Left cardiac atrium (tissue), 4 donors: ENCODE measurements at places on chromosomes 3 and 15.

DNA sequence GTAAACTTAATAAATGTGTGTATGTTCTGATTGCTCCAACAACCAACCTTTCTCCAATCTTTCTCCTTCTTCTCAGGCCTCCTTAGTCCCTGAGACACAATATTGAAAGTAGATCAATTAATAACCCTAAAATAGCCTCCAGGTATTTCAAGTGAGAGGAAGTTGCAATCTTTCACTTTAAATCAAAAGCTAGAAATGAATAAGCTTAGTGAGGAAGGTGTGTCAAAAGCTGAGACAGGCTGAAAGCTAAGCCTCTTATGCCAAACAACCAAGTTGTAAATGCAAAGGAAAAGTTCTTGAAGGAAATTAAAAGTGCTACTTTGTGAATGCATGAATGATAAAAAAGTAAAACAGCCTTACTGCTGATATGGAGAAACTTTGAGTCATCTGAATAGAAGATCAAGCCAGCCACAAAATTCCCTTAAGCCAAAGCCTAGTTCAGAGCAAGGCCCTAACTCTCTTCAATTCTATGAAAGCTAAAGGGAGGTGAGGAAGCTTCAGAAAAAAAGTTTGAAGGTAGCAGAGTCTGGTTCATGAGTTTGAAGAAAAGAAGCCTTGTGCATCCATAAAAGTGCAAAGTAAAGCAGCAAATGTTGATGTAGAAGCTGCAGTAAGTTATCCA, 38.6 kb downstream of the CCDC80 start:
- no peak for DNase-seq

GRCh38 chr3:33505027-33505426, 64.8 kb upstream of the UBP1 start:
- no peak for DNase-seq

DNA sequence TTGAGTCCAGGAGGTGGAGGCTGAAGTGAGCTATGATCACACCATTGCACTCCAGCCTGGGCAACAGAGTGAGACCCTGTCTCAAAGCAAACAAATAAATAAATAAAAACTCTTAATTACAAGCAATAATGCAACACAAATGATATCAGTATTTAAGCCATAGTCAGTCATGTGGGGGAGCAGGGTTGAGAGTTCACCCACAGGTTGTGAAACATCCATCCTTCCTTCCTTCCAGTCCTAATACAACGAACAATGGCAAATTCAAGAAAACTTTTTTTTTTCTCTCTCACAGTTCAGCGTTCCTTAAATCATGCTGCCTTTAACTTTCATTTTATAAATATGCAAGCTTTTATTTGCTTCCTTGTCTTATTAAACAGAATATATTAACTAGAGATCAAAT, 24.1 kb downstream of the ZNF592 start:
- DNase-seq: no peak

DNA sequence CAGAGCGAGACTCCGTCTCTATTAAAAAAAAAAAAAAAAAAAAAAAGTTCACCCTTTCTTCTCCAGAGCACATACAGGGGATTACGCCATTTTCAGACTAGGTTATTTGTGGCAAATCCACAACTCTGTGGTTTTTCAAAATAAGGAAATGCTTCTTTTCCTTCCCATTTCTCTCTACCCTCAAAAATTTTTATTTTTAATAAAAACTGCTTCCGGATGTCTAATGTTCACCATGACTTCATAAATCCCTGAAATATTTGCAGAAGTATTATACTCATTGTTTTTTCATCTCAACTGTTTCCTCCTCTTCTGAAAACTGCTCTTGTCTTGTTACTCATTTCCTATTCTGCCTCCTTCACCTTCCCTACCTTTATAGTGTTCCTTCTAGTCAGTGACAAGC, 45.0 kb upstream of the SLC12A8 start:
- no peak for DNase-seq

GRCh38 chr3:172142051-172142863, 102.9 kb downstream of the FNDC3B start:
- DNase-seq: no peak

GRCh38 chr3:61573441-61573840, 12.1 kb downstream of the PTPRG start:
- no peak for DNase-seq

- DNase-seq: no peak
Observed at GRCh38 chr15:37124331-37124730, 24.0 kb upstream of the MEIS2 start.

DNA sequence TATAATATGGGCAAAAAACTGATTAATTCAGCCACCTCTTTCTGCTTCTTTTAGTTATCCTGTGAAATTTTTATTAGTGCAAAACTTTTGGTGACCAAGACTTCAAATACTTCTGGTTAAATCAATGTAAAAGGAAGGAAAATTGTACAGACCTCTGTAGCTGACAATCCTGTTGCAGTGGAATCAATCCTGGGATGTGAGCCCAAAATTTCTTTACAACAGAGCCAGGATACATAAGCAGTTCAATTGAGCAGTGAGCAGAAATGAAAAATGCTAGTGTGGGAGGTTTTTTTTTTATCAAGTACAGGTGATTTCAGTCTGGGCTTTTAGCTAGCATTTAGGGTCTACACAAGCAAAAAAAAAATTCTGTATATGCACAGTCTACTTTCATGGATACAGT, 398.0 kb downstream of the OTOL1 start:
- DNase-seq: no peak

- no peak for DNase-seq
Observed at GRCh38 chr15:43509660-43510199, 7.7 kb upstream of the MAP1A start.

GRCh38 chr3:170542704-170543103, 43.2 kb downstream of the SLC7A14 start:
- DNase-seq: no peak

GRCh38 chr15:74723754-74724334, 1.5 kb downstream of the CYP1A1 start:
- no peak for DNase-seq

- DNase-seq: no peak
Observed at GRCh38 chr3:150254309-150254708, 153.8 kb upstream of the TSC22D2 start.

DNA sequence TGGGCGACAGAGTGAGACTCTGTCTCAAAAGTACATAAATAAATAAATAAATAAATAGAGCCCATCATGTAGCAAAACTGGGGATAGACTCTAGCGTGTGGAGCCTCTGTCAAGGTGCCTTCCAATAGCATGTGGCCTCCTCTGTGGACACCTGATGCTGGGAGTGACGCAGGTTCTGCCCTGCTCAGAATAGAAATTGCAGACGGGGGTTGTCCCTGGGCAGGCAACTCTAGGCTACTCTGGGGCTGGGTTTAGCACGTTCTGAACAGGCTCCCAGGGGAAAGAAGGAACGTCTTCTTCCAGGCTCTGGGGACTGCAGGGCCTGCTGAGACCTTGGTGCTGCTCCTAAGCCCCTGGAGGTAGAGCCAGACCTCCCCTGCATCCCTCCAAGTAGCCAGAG, 65.3 kb downstream of the EPHB3 start:
- DNase-seq: no peak

GRCh38 chr3:30289324-30289723, 317.1 kb upstream of the TGFBR2 start:
- no peak for DNase-seq

GRCh38 chr15:42800731-42801474, 64.0 kb upstream of the CDAN1 start:
- DNase-seq: no peak

GRCh38 chr15:34722439-34722836, 32.4 kb downstream of the GJD2 start:
- peak; percentile 29 for DNase-seq

DNA sequence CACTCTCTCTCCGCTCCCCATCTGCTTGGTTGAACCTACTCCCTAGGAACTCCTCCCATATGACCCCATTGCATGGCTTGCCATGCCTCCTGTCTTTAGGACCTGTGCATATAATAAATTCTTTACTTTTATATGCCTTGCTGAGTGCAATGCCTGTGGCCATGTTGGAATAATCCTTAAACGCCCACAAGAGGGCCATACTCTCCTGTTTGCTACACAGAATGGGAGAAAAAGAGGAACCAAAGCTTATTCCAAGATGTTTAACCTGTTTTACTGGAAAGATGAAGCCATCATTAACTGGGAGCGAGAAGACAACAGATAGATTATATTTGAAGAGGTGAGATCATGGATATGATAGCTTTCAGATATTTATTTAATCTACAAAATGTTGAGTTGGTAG, 1097.8 kb downstream of the NAALADL2 start:
- no peak for DNase-seq

DNA sequence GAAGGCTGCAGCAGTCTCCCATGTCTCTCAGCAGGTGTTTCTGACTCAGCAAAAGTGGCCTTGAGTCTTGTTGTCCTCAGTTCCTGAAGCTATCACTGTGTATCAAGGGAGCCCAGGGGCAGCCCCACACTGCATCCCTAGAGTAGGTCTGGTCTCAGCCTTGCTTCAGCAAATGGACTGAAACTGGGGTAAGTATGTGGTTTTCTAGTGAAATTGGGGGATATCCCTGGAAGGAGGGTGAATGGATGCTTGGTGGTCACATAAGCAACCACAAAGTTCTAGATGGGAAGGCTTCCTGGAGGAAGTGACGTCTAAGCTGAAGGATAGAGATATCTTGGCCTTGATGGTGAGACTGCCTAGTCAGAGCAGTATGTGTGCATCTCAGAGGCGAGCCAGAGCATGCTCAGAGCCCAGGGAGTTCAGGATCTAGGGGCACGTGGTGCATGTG, 38.4 kb downstream of the TMEM158 start:
- DNase-seq: no peak

- DNase-seq: no peak
Observed at GRCh38 chr3:38022896-38023709, 6.3 kb downstream of the PLCD1 start.

DNA sequence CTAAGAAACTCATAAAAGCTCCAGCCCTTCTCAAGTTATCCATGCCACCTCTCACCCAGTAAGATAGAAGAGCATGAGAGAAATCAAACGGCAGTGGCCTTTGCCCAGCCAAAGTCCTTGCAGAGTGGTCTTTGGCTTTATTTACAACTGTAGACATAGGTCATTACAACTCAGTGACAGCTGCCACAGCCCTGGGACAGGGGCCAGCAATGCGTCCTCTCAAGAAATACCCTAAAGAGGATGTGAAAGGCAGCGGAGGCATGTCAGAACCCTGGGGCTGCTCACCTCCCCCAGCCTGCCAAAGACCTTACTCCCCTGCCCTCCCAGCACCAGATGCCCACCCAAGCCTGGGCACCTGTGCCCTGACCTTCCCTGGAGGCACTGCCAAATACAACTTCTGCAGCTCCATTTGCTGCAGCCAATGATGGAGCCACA, 6.3 kb downstream of the ACAA1 start:
- DNase-seq: no peak

- DNase-seq: no peak
Observed at GRCh38 chr3:170863816-170864215, 6.2 kb downstream of the RPL22L1 start.

DNA sequence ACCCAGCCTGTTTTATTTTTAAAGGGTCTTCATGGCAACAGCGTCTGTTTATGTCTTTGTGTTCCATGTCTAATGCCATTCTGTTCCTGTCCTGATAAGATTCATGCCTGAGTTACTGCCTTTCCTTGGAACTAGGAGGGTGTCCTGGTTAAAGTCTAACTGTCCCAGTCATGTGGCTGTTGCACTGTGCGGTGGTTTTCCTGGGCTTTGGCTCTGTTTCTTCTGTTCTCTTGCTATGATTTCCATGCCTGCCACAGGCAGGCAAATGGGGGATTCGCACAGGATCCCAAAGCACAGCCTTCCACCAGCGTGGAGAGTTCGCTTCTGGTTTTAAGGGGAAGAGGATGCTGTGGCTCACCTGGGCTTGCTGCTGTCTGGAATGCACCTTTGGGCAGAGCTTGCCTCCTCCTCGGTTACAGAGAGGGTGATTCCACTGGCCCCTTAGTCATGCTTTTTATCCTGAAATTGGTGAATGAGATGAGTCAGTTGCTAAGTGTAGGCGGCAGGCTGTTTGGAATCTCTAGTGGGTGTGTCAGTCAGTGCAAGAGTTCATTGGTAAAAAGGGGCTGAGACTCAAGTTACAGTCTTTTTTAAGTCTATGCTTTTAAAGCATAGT, 86.8 kb downstream of the CCK start:
- DNase-seq: peak; percentile 45

GRCh38 chr3:56980798-56981390, 79.6 kb upstream of the SPATA12 start:
- peak; percentile 81 for DNase-seq
